Stimulated activated CD4-positive, alpha-beta T cell treated with anti-CD3 and anti-CD28 coated beads, Interleukin-12 subunit alpha, Interleukin-12 subunit beta, amount 100 ng/mL, for 4 hours (primary cell): ENCODE measurements at places on chromosomes 3 and 15.

- DNase-seq, result no peak
These were observed 108.7 kb upstream of the EIF1B start for GRCh38 chr3:40200692-40201316.

DNA sequence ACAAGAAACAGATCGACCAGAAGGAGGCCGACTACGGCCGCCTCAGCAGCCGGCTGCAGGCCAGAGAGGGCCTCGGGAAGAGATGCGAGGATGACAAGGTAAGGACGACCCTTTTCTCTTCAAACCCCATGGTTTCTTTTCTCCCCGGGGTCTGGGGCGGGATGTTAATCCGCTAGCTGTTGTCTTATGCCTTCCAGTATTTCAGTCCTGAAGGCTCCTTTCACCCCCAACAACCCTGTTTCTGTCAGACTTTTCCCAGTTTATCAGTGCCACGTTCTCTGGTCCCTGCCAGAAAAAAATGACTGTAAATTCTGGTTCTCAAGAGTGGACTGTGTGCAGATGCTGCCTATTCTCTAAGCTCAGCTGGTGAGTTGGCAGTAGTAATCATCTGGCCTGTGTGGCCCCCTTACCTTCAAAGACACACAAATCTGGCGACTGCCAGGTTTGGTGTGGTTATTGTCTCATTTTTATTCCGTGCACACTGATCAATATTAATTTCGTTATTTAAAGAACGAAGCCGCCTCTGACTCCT, 806 bp downstream of the GOLM2 start:
- DNase-seq, result no peak

GRCh38 chr3:125055913-125056745, at the start of gene HEG1:
Gene HEG1, minus strand, starts transcription at chr3:125055997. Its CDS starts 107 bp downstream, at chr3:125055890.
- peak; percentile 76 for DNase-seq

GRCh38 chr15:66588537-66588936, 22.7 kb upstream of the LCTL start:
- DNase-seq, result no peak

DNA sequence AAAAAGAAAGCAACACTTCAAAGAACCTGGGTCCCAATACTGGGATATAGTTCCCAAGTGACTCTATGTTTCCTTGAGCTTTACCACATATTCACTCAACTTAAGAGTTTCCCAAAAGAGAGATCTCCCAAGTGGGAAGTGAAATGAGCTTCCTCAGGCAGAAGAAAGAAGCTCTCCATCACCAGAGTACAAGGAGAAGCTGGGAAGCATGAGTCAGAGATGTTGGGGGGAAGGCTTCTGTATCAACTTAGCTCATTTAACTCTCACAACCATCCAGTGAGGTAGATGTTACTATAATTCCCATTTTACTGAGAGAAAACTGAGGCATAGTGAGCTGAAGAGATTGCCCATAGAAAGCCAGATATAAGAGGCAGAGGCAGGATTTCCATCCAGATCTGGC, 47.0 kb upstream of the TRIM42 start:
- no peak for DNase-seq

DNA sequence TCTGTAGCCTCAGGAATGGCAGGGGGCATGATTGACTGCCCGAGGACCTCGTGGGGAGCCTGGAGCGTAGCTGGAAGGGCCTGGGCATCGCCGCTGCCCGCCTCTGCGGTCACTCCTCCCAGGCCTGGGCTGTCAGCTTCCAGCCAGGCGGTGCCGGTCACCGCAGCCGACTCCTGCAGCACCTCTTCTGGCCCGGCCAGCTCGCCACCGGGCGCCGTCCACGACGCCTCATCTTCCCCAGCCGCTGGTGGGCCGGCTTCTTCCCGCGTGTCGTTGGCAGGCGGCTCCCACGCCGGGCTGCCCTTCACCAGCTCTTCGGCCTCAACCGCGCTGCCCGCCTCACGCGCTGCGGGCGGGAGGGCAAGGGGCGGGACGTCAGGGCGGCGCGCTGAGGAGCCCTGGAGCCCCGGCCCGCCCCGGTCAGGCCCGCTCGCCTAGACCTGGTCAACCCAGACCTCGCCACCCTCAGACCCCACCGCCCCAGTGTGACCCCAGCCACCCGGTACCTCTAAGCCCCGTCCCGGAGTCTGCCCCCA, 1.0 kb downstream of the CSPG5 start:
- no peak for DNase-seq

GRCh38 chr3:53974324-53974723, 82.7 kb upstream of the SELENOK start:
- DNase-seq, result no peak

- no peak for DNase-seq
These were observed 30.1 kb upstream of the TPM1 start for GRCh38 chr15:63012444-63012843.

DNA sequence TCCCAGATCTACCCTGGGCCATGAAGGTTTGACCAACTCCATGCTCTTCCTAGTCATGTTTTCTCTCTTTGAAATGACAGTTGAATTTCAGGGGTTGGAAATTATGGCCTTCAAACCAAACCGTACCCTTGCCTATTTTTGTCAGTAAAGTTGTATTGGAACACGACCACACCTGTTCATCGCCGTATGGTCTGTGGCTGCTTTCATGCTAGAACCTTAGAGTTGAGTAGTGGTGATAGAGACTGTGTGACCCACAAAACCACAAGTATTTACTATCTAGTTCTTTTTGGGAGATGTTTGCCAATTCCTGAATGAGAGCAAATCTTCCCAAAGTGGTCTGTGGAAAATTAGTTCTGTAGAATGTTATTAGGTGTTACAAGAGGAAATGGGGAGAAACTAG, 24.0 kb upstream of the STARD5 start:
- no peak for DNase-seq

DNA sequence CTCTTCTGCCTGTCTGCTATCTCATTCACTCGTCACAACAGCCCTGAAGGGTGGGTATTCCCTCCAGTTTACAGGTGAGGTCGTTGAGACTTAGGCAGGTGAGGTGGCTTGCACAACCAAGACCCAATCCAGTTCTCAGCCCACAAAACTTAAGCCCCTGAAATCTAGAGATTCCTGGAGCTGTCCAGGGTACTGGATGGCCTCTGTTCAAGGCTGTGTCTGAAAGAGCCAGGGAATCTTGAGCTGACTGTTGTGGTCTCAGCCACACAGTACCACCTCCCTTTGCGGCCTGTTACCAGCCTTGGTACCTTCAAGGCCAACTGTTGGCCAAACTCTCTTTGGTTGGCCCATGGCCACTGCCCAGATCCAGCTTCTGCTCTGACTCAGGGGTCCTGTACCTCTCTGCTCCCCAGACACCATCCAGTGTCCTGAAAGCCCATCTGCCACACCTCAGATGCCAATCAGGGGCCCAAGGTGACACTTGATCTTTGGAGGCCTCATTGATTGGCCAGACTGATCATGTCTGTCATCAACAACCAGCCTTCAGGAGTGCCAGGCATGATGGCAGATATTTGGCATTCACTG, 10.9 kb upstream of the FAM107A start:
- no peak for DNase-seq

GRCh38 chr15:58696738-58697137, 52.8 kb downstream of the ADAM10 start:
- no peak for DNase-seq

DNA sequence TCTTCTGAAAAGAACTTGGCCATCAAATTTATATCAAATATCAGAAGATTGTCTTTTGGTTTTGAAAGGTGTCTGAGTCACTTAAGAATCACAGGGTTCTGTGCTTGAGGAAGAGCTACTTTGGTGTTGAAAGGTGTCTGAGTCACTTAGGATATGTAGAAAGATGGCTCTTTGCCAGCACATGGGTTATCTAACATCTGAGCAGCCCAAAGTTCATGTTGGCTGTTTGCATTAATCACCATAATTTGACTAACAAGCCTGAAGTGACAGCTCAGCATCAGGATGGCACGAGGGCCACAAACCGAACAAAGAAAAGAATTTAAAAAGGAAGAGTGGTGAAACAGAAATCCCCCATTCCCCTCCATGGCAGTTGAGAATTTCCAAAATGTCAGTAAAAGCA, 190.5 kb upstream of the CMC1 start:
- peak; percentile 12 for DNase-seq

DNA sequence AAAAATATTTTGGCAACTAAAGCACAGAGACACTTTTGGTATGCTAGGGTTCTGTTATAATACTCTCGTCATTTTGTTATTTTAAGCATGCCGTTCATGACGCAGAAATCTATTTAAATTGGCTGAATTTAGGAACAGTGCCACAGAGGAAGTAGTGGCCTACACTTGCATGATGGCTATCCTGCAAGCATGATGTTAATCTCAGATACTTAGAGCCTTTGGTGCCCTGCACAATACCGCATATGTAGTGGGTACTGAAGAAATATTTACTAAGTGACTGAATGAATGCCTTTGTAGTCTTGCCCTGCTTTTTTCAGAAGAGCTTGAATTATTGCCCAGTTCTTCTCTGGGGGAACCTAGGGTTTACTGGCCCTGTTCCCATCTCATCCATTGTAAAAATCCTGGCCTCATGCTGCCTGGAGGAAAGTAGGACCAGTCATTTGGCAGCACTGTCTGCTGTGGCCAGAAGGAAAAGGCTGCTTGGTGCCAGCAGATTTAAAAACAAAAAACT, 79.0 kb downstream of the SERPINI1 start:
- DNase-seq, result no peak

- no peak for DNase-seq
These were observed 54.8 kb upstream of the BCL6 start for GRCh38 chr3:187799942-187800641.

DNA sequence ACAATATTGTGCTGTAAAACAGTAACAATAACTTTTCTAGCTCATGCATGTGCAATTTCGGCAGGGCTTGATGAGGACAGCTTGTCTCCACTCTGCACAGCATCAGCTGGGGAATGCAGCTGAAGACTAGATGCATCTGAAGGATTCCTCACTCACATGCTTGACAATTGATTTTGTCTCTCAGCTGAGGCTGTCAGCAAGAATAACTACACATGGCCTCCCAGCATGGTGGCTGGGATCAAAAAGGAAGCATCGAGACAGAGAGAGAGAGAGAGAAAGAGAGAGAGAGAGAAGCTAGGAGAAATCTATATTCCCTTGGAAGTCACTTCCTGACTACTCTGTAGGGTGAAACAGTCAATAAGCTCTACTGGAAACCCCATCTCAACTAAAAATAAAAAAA, 487.1 kb downstream of the PLOD2 start:
- DNase-seq, result no peak

- no peak for DNase-seq
These were observed 48.1 kb downstream of the APBA2 start for GRCh38 chr15:28933710-28934445.

GRCh38 chr15:68436680-68437079, 4.7 kb upstream of the ITGA11 start:
- DNase-seq, result no peak

DNA sequence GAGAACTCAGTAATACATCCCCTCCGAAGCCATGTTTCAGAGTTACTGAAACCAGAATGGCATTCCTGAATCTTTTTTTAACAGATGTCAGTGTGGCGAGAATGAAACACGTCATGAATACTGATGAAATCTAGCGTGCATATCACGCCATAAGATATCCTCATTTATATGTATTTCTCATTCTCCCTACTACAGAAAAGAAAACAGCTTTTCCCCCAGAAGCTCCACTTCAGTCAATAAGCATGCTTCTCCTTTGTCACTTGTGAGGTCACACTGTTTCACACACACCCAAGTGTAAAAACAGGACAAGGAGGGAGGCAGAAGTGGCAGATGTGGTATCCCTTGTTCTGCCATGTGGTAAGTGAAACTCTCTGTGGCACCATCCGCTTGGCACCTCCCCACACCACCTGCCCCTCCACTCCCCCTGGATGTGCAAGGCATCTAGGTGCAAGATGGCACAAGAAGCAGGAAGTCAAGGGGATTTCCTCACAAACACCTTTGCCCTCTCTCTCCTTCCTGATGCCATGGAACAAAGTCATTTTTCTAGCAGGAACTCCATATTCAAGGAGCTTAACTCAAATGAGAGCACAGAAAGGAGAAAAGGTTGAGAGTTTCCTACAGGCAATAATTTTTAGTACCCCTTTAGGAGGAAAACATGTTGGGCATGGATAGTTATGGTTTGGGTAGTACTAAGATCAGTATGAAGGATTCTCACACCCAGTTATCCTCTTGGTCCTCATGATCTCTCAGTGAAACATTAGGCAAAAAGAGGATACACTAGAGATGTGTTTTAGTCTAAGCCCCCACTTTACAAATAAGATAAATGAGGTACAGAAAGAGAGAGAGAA, 47.5 kb upstream of the FRMD4B start:
- no peak for DNase-seq

DNA sequence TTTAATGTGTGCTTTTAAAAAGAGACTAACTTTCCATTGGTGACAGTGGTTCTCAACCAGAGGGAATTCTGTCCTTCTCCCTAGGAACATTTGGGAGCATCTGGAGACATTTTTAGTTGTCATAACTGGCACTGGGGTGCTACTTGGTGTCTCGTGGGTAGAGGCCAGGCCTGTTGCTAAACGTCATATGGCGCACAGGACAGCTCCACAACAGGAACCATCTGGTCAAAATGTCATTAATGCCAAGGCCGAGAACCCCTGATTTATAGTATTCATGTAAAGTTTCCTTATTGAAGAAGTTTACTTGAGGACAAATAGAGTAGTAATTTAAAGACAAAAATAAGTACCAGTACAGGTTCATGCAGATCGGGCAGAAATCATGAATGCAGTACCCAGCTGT, 164.2 kb downstream of the FEZF2 start:
- DNase-seq, result no peak

GRCh38 chr3:155664925-155665695, 79.8 kb downstream of the PLCH1 start:
- no peak for DNase-seq

- no peak for DNase-seq
These were observed 1762.5 kb downstream of the SI start for GRCh38 chr3:163315786-163316185.

DNA sequence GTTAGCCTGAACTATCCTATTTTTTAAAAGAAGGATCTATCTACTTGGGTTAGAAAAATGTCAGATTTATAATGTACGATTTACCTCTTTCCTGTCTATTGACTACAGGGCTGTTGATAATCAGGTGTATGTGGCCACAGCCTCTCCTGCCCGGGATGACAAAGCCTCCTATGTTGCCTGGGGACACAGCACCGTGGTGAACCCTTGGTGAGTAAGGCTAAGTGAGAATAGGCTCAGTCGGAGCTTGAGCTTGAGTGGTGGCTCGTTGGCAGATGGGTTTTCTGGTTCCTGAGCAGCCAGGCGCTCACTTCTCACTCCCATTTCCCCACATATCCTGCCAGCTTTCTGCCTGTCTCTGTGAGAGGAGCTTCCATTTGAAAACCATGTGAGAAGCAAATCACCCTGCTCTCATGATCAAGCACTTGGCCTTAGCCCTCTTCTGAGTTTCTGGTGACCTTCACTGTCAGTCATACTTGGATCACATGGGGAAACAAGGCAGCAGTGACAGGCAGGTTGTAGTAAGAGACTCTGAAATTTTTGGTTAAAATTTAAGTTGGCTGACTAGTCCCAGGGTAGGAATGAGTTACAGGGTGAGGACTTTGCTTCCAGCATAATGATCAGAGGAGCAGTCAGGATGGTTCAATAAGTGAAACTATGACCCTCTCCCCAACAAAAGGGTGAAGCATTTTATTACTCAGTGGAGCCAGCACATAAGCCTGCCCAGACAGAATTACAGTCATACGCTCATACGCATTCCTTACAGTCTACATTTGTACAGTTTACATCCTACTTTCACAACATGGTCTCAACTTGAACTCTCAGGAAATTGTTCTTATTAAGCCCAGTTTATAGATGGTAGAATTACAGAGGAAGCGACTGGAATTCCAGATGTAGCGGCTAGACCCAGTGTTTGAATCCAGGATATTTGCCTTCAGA, 18.0 kb downstream of the NIT2 start:
- no peak for DNase-seq
